PC-3 (cell line): ENCODE measurements at places on chromosomes 5 and 9. TPM values are rescaled to one million over a fixed set of nuclear protein-coding genes. Genes with fewer than 3 reads are reported as not detected.

DNA sequence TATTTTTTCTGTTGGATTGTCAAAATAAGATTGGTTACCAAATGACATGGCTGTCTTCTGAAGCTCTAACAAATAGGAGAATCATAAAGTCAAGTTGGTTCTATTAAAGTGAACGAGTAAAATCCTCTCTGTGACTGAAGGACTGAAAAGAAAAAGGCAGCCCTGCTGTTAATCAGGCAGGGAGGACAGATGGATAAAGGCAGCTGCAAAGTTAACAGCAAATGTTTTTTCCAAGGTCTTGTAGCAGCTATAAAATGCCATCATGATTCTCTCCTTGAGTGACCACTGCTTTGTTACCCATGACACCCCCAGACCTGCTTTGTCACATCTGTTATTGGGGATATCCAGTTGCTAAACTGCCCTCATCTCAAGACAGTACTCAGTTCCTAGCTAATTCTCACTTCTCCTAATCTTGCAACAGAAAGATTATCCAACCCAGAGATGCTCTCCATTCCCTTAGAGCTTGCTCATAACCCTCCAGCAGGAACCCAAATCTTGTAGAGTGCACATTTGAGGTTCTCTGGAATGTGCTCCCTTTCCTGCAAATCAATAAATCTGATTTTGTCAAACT is 89.7 kb upstream of the PARP8 start:
- DNase-seq, result no peak
- H3K27ac ChIP-seq, result no peak overlapping the region
- no peak overlapping the region for H3K4me3 ChIP-seq
- no peaks in the 10 kb centered on the region for H3K27me3 ChIP-seq

Gene SPATA31A3
- total RNA-seq, result not detected in 2 replicates

Gene KCNN2
- 0.07 TPM in 1 of 2 replicates, not detected in the other for total RNA-seq

DNA sequence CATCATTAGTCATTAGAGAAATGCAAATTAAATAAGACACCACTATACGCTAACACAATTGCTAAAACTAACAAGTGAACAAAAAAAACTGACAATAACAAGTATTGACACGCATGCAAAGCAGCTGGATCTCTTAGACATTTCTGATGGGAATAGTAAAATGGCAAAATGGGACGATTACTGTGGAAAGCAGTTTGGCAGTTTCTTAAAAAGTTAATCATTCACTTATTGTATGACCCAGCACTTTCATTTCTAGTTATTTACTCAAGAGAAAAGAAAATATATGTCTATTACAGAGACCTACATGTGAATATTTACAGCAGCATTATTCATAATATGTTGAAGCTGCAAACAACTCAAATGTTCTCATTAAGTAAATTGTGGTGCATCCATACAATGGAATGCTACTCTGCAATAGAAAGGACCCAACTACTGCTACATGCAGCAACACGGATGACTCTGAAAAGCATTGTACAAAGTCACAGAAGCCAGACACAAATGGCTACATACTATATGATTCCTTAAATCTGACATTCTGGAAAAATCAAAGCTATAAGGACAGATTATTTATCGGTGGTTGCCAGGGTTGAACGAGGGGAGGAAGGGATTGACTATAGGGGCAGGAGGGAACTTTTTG is 96.8 kb upstream of the ITGA2 start:
- no peak overlapping the region for H3K27ac ChIP-seq
- no peak for DNase-seq
- H3K27me3 ChIP-seq, result no peaks in the 10 kb centered on the region
- no peaks in the 10 kb centered on the region for H3K36me3 ChIP-seq
- no peak overlapping the region for H3K4me3 ChIP-seq
- H3K4me1 ChIP-seq, result no peaks in the 10 kb centered on the region

DNA sequence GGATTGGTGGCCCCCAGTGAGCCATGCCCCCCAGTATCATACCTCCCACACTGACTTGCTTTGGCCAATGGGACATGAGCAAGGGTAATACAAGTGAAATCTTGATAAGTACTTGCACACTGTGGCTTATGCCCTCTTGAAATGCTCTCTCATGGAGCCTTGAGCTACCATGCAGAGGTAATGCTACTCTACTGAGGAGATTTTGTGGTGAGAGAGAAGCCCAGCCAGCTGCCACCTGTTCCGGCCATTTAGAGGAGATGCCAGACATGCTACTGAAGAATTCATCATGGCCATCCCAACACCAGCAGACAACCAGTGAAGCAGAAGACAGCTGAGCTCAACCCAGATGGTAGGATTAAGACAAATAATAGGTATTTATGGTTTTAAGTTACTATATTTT is 299.5 kb downstream of the MEF2C start:
- no peaks in the 10 kb centered on the region for H3K4me1 ChIP-seq
- H3K36me3 ChIP-seq, result no peaks in the 10 kb centered on the region
- no peak overlapping the region for H3K4me3 ChIP-seq
- DNase-seq, result no peak

DNA sequence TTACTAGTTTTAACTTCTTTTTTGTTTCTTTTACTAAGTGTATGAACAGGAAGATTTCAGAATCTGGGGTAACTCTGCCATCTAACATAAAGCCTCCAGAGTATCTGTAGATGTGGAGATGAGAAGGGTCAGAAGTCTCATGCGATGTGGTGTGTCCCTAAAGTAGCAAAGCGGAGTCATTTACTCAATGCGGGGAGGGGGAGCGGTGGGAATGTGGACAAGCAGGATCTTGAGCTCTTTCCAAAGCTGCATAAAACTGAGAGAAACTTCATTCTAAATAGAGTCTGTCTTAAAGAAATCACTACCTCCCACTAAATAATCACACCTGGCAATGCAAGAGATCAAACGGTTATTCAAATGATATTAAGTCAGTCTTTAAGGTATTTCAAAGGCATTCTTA is 92.4 kb downstream of the MED27 start:
- H3K36me3 ChIP-seq, result no peaks in the 10 kb centered on the region
- H3K27me3 ChIP-seq, result no peaks in the 10 kb centered on the region
- H3K4me1 ChIP-seq, result peaks cover 48% of the 10 kb centered on the region
- peak; percentile 55 for DNase-seq

DNA sequence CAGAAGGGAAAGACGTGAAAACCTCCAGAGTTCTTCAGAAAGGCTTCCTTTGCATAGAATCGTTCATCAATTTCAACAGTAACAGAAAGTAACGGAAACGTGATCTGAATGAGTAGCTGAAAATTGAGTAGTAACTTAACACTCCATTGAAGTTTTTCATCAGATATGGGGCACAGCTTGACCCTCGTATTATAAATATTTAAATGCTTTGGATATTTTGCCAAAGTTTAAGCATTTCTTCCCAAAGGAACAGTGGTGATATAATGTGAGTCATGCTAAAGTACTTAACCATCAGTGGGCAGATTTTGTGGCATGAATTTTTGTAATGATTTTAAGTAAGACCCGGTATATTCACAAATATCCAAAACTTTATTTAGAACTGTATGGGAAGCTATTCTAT is 67.4 kb upstream of the ADAMTS19 start:
- peaks cover 25% of the 10 kb centered on the region; the same call in 1 of the 2 replicates for H3K27me3 ChIP-seq
- no peak for DNase-seq
- H3K36me3 ChIP-seq, result no peaks in the 10 kb centered on the region

DNA sequence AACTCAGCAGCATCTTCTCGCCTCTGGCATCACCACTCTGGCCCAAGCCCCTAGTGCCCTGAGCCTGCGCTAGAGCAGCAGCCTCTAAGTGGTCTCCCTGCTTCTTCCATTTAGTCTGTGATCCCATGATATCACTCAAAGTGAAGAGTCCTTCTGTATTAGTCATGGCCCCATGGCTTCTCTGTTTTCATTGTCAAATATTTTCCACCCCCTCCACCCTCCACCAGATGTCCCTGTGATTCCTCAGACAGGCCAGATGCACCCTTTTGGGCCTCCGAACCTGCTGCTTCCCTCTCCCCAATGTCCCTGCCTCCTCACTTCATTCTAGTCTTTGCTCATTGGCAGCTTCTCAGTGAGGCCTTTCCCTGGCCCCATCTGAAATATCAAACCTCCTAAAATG is 299.2 kb downstream of the SPOCK1 start:
- no peak overlapping the region for H3K27ac ChIP-seq
- H3K27me3 ChIP-seq, result no peaks in the 10 kb centered on the region
- H3K4me3 ChIP-seq, result no peak overlapping the region
- DNase-seq, result peak; percentile 44

DNA sequence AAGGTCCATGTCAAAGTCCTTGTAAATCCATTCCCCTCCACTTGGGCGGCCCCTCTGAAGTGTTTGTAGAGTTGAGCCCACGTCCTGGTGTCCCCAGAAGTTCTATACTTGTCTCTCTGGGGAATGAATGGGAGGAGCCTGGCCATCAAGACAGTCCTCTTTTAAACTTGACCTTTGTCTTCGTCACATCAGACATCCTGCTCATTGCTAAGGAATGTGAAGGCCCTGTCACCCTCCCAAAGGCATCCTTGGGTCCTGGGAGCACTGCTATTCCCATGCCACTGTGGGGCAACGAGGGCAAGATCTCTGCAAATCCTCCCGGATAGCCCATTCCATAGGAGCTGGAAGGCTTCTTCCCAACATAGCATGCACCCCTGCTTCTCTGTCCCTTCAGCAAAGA is 235.5 kb downstream of the SLIT3 start:
- DNase-seq, result peak; percentile 29
- no peaks in the 10 kb centered on the region for H3K36me3 ChIP-seq
- H3K27me3 ChIP-seq, result peaks cover 26% of the 10 kb centered on the region; the same call in 1 of the 2 replicates
- peaks cover 10% of the 10 kb centered on the region; the same call in 1 of the 2 replicates for H3K4me1 ChIP-seq
- H3K27ac ChIP-seq, result no peak overlapping the region

DNA sequence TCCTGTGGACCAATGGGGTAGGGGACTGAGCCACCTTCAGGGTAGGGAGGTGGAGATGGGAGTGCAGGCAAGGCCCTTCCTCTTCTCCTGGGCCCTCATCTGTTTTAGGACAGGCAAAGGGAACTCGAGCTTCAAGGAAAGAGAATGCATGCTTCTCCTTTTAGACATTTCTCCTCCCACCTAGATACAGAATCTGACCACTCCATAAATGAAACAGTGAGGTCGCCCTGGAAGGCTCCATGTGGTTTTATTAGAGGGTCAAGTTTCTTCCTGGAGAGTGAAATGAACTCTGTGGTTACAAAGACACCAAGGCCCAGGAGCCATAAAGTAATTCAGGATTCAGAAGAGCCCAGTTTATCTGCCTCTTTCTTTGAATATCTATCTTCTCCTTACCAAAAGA is 14.9 kb downstream of the LHFPL2 start:
- no peak overlapping the region for H3K4me3 ChIP-seq
- H3K36me3 ChIP-seq, result peaks cover 17% of the 10 kb centered on the region
- H3K4me1 ChIP-seq, result peaks cover 33% of the 10 kb centered on the region
- peak; percentile 30 for DNase-seq
- no peaks in the 10 kb centered on the region for H3K27me3 ChIP-seq

- peaks cover 3% of the 10 kb centered on the region; the same call in 1 of the 2 replicates for H3K36me3 ChIP-seq
- H3K27me3 ChIP-seq, result no peaks in the 10 kb centered on the region
- peaks cover 5% of the 10 kb centered on the region; the same call in 1 of the 2 replicates for H3K4me1 ChIP-seq
- peak; percentile 31 for DNase-seq
- H3K27ac ChIP-seq, result no peak overlapping the region
- no peak overlapping the region for H3K4me3 ChIP-seq
These were observed 108.5 kb downstream of the C9orf152 start for GRCh38 chr9:110099236-110100095.

Gene SLC22A4
- total RNA-seq, result 2.2 and 3.4 TPM in 2 replicates

DNA sequence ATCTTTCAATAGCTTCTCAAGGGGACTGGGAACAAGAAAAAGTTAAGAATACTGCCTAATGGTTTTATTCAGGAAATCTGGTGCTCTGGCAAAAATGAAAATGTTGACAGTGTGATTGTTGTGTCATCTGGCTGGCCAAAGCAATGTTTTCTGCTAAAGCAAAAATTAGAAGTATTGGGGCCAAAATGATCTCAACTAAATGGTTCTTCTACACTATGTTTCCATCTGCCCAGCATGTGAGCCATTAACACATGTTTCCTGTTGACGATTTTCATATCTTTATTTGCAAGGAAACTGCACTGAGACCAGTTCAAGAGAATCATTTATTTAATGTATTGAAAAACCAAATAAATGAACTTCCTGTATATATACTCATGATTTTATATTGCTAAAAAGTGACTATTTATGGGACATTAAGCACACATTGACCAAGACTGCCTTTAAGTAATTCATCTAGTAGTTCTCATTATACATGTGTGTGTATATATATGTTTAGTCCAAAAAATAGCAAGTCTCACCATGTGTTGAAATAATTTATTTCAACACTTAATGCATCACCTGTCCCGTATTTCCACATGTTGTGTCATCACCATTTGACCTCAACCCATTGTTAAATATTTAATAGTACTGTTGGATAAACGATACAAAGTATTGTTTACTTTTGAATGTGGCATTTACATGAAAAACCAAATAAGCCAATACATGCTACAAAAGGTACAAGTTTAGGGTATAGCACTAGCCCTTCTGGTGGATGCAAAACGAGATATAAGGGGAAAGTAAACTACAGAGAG is 7.5 kb upstream of the FST start:
- H3K4me1 ChIP-seq, result peaks cover 70% of the 10 kb centered on the region
- H3K36me3 ChIP-seq, result no peaks in the 10 kb centered on the region
- H3K4me3 ChIP-seq, result no peak overlapping the region
- H3K27me3 ChIP-seq, result no peaks in the 10 kb centered on the region
- DNase-seq, result no peak

DNA sequence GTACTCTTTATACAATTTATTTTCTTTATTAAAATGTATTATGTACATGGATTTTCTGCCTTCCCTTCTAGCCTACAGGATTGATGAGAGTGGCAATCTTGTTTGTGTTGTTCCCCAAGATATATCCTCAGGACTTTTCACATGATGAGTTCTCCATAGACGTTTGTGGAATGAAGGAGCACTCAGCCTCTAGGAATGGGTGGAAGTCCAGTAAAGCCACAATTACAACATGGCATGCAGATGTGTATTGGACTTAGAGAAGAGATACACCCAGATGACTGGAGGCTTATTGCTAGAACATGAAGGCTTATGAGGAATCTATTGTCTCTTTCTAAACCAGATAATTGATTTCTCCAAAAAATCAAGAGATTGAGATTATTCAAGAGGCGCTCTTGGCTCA is 8.2 kb upstream of the DOCK2 start:
- H3K36me3 ChIP-seq, result no peaks in the 10 kb centered on the region
- DNase-seq, result no peak
- peaks cover 46% of the 10 kb centered on the region for H3K4me1 ChIP-seq
- no peaks in the 10 kb centered on the region for H3K27me3 ChIP-seq
- H3K4me3 ChIP-seq, result no peak overlapping the region
- H3K27ac ChIP-seq, result no peak overlapping the region

Gene CDC25C
- total RNA-seq, result 13.8 and 14.7 TPM in 2 replicates

- H3K4me3 ChIP-seq, result no peak overlapping the region
- no peaks in the 10 kb centered on the region for H3K4me1 ChIP-seq
- DNase-seq, result no peak
- H3K27ac ChIP-seq, result no peak overlapping the region
These were observed 155.5 kb upstream of the WWC1 start for GRCh38 chr5:168135897-168136296.

Gene FCN1
- total RNA-seq, result not detected in 2 replicates

- H3K27me3 ChIP-seq, result no peaks in the 10 kb centered on the region
- no peak overlapping the region for H3K4me3 ChIP-seq
- peaks cover 12% of the 10 kb centered on the region; the same call in 1 of the 2 replicates for H3K4me1 ChIP-seq
- no peak for DNase-seq
- H3K36me3 ChIP-seq, result no peaks in the 10 kb centered on the region
- no peak overlapping the region for H3K27ac ChIP-seq
These were observed 1070.0 kb downstream of the CDH12 start for GRCh38 chr5:21783074-21783679.

- no peak overlapping the region for H3K4me3 ChIP-seq
- no peak for DNase-seq
- H3K27me3 ChIP-seq, result no peaks in the 10 kb centered on the region
- H3K36me3 ChIP-seq, result no peaks in the 10 kb centered on the region; the same call in 1 of the 2 replicates
- H3K4me1 ChIP-seq, result no peaks in the 10 kb centered on the region
These were observed 39.0 kb downstream of the SMARCA2 start for GRCh38 chr9:2053883-2054845.
